A549 treated with Hydrocortisone at 1 μM for 4 hours (cell line): ENCODE measurements at places on chromosomes 5 and 9. TPM values are rescaled to one million over a fixed set of nuclear protein-coding genes. Genes with fewer than 3 reads are reported as not detected.

Gene ZNF462
- total RNA-seq, result 3.3 to 4.7 TPM (median 3.6 TPM) in 5 replicates

Gene GPR21
- total RNA-seq, result not detected in 5 replicates

Gene SLC25A2
- not detected in 5 replicates for total RNA-seq

Gene MEIKIN
- not detected in 5 replicates for total RNA-seq

Gene PCDHGB2
- 0.05 to 0.13 TPM (median 0.11 TPM) in 4 of 5 replicates, not detected in the other for total RNA-seq

Gene CDKN2B-AS1
- not detected in 5 replicates for total RNA-seq

Gene CFAP77
- total RNA-seq, result 0.12 to 0.18 TPM (median 0.16 TPM) in 3 of 5 replicates, not detected in the others

Gene OTP
- 0.03 to 0.16 TPM (median 0.13 TPM) in 5 replicates for total RNA-seq

Gene DIAPH1
- total RNA-seq, result 94.5 to 109 TPM (median 96.9 TPM) in 5 replicates

Gene ZNF79
- 4.9 to 7.5 TPM (median 6.1 TPM) in 5 replicates for total RNA-seq

Gene MUSK
- not detected in 5 replicates for total RNA-seq

Gene AJM1
- total RNA-seq, result 3.4 to 4.3 TPM (median 4.0 TPM) in 5 replicates

Gene CDH9
- not detected in 5 replicates for total RNA-seq

Gene ASPN
- not detected in 5 replicates for total RNA-seq

Gene CDHR2
- 0.10 to 0.17 TPM (median 0.12 TPM) in 4 of 5 replicates, not detected in the other for total RNA-seq

Gene CREBRF
- total RNA-seq, result 1.7 to 3.6 TPM (median 2.6 TPM) in 5 replicates

Gene KIF4B
- 0.02 to 0.06 TPM (median 0.03 TPM) in 4 of 5 replicates, not detected in the other for total RNA-seq

Gene INSYN2B
- total RNA-seq, result 0.12 to 0.25 TPM (median 0.16 TPM) in 5 replicates

Gene SPINK4
- total RNA-seq, result not detected in 5 replicates

Gene IRX1
- total RNA-seq, result not detected in 5 replicates

Gene NUTM2G
- total RNA-seq, result not detected in 5 replicates

Gene SH3PXD2B
- total RNA-seq, result 15.3 to 20.0 TPM (median 18.8 TPM) in 5 replicates

Gene RANBP17
- 1.9 to 2.7 TPM (median 2.2 TPM) in 5 replicates for total RNA-seq

Gene DIRAS2
- total RNA-seq, result 0.01 to 0.02 TPM in 2 of 5 replicates, not detected in the others

Gene TMEM252
- total RNA-seq, result not detected in 5 replicates

Gene ANKRD34B
- total RNA-seq, result 0.03 to 0.17 TPM (median 0.06 TPM) in 3 of 5 replicates, not detected in the others

Gene IFNA13
- not detected in 5 replicates for total RNA-seq

Gene BAAT
- 0.24 to 0.49 TPM (median 0.34 TPM) in 5 replicates for total RNA-seq

Gene WDR31
- 0.90 to 1.5 TPM (median 1.1 TPM) in 5 replicates for total RNA-seq

Gene PCDHA9
- total RNA-seq, result not detected in 5 replicates

Gene NINJ1
- total RNA-seq, result 65.8 to 103 TPM (median 80.5 TPM) in 5 replicates

Gene PCDHA5
- 0.70 to 1.1 TPM (median 0.76 TPM) in 5 replicates for total RNA-seq

Gene SLC4A9
- 0.02 TPM in 1 of 5 replicates, not detected in the others for total RNA-seq

Gene REEP2
- 5.9 to 7.5 TPM (median 7.0 TPM) in 5 replicates for total RNA-seq

Gene COL15A1
- total RNA-seq, result 0.56 to 0.66 TPM (median 0.63 TPM) in 5 replicates

Gene MCIDAS
- total RNA-seq, result 1.8 to 2.5 TPM (median 2.0 TPM) in 5 replicates

Gene TMEFF1
- total RNA-seq, result 0.83 to 1.2 TPM (median 1.1 TPM) in 5 replicates

Gene CTXN3
- not detected in 5 replicates for total RNA-seq

Gene SEC24A
- total RNA-seq, result 10.2 to 16.5 TPM (median 14.3 TPM) in 5 replicates

Gene TAL2
- 0.17 to 0.53 TPM (median 0.21 TPM) in 5 replicates for total RNA-seq

Gene SNX18
- total RNA-seq, result 4.1 to 6.4 TPM (median 5.9 TPM) in 5 replicates

Gene GZMA
- not detected in 5 replicates for total RNA-seq

Gene HTR4
- total RNA-seq, result not detected in 5 replicates
